CD4-positive, alpha-beta T cell treated with Interleukin-6 at 100 ng/mL for 8 hours (primary cell): ENCODE measurements at places on chromosomes 13 and 19.

GRCh38 chr19:38464421-38465082 lies 31.1 kb downstream of the RYR1 start:
- DNase-seq = no peak

GRCh38 chr13:45747071-45747470 lies 45.0 kb downstream of the CBY2 start:
- no peak for DNase-seq

DNA sequence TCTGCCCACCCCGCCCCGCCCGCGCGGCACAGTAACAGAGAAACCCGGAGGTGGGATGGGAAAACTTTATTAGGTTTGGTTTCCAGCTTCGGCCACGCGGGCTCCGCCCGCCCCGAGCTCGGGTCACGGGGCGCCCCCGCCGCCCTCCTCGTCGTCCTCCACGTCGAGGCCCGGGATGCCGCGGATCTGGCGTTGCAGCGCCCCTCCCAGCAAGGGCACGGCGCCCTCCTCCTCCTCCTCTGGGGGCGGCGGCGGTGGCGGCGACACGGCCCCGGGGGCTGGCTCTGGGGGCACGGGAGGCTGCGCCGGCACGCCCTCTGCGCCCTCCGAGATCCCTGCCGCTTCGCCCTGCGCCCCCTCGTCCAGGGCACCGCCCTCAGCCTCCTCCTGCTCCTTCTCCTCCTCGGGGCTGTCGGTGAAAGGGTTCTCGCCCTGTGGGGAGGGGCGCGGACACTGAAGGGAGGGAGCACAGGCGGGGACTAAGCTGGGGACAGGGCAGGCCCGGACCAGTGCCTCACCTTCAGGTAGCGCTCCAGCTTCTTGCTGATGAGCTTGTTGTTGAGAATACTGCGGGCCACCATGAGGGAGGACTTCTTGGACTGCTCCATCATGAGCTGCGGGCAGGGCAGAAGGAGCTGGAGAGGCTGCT lies 536 bp upstream of the AKAP8 start:
- DNase-seq = no peak

GRCh38 chr19:10863107-10863717 lies 8.1 kb upstream of the CARM1 start:
- no peak for DNase-seq

DNA sequence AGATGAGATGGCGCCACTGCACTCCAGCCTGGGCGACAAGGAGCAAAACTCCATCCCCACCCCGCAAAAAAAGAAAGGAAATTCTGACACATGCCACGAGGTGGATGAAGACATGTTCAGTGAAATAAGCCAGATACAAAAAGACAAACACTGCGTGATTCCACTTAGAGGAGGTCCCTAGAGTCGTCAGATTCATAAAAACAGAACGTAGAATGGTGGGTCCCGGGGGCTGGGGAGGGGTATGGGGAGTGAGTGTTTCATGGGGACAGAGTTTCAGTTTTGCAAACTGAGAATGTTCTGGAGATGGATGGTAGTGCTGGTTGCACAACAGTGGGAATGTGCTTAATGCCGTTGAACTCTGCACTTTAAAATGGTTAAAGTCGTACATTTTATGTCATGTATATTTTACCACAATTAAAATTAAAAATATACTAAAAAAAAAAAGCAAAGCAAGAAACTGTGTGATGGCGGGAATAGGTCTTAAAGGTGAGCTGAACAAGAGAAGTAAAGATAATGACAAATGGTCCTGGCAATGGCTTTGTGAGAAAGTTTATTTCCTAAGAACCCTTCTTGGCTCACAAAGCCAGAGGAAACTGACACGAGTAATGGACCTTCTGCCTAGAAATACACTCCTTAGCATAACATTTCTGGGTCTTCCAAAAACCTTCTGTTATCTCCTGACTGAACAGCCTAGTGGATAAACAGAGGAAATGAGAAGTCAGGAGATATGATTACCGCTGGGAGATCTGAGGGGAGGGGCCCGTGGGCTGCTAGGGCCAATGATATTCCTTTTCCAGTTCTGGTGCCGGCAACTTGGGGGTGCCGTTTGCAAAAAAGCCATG lies 4.2 kb upstream of the SPC24 start:
- DNase-seq = no peak
